ENCODE measurements at places on chromosomes 1 and 21.

- DNase-seq: no peak
Measured at GRCh38 chr1:239676522-239677273, 290.3 kb downstream of the CHRM3 start.

DNA sequence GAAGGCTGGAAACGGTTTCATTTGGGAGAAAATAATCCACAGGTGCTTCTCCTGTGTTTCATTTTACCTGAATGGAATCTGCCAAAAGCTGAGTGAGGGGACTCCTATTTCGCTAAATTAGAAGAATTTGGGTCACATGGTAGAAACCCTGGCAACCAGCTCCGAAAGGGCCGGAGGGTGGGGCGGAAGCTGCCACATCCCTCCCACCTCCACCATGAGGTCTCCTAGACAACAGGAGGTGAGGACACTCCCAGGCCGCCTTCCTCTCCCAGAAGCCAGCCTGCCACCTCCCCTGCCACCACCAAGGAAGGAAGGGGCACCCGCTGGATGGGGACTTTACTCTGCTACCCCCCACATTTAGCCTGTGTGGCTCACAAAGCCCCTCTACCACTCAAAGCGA is 199.9 kb upstream of the ZC3H12A start:
- DNase-seq: no peak

DNA sequence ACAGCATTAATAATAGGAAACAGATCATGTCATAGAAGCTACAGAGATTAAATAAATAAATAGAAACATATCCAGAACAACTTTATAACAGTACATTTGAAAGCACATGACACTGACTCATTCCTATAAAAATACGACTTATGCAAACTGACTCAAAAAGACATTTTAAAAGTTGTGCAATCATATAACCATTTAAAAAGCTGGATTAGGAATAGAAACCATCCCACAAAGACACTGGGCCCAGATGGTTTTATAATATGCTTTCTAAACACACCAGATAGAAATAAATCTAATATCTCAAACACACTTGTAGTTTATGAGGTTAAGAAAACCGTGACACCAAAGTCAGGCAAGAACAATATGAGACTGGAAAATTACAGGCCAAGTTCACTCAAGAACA is 47.6 kb downstream of the MATN1 start:
- no peak for DNase-seq

DNA sequence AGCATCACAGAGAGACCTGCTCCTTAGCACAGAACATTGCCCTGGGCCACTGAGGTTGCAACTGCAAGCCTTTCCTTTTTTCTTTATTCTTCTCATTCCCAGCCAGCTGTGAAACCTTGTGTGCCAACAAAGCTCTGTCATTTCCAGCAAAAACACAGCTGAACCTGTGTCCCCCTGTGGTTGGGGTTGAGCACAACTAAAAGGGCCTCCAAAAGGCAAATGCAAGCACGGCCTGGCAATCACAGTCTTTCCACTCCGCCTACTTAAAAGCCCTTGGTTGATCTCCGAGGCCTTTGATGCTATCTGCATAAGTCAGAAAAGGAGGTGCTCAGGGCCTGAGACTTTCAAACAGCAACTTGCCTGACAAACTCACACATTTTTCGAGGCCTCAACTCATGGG is 32.7 kb downstream of the SUSD4 start:
- DNase-seq: no peak

DNA sequence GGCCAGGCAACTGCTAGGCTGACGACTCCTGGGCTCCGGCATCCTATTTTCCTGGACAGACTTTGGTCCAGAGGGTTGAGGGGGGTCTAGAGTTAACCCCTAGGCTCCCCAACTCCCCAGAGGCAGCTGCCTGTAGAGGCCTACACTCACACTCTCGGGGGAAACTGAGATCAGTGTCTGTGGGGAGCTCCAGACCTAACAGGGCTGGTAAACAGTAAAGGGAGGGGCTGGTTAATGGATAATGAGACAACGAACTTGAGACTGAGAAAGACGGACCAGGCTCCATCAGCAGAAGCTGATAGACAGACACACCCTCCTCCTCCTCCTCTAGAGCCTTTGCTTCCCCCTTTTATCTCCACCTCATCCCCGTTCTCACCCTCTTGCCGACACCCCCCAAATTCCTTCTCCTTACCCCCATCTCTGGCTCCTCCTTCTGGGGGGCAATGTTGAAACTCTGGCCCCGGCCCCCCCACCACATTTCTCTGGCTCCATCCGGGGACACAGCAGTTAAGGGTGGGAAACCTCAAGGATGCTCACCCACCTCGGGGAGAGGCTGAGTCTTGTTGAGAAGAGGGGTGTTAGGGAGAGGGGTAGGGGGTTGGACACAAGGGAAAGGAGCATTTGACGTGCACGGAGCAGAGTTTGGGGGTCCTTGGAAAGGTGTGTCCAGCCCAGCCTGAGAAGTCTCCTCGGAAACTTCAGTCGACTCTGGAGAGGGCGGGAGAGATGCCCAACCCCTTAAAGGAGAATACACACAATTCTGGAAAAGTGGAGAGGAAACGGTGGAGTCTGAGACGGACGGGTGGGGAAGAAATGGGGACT is at the start of gene MTMR11:
Gene MTMR11, minus strand, starts transcription at position 710 of the 822 bp plus-strand sequence. Its CDS starts 232 bp downstream, at position 478.
- DNase-seq: no peak

- no peak for DNase-seq
Measured at GRCh38 chr1:210374600-210374953, 45.9 kb downstream of the HHAT start.

DNA sequence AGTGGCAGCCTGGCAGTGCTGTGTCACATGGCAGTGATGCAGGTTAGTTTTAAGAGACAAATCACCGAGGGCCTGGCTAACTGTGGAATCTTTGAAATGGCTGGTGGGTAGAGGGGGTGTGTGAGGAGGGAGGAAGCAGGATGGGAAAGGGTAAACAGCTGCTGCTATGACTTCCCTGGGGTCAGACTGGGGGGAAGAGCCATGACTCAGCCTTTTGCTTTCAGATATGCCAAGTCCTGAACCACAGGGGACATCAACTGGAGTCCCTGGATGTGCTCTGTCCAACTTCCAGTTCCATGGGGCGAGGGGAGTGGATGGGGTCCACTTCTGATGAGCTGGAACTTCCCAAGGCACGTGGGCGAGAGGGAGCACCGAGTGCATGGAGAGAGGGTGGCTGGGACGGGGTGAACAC is 121.1 kb upstream of the ADAR start:
- DNase-seq: no peak
